PC-3 (cell line): ENCODE measurements at places on chromosomes 3 and 15.
A peak's percentile ranks its signal among the peaks of the same experiment; 100 is the strongest.

GRCh38 chr15:67358812-67359211 is 104.2 kb downstream of the IQCH start:
- DNase-seq, result no peak

GRCh38 chr3:58341376-58341775 is 8.7 kb downstream of the PXK start:
- DNase-seq, result peak; percentile 54

- no peak for DNase-seq
Observed at GRCh38 chr3:45075821-45076625, 49.9 kb downstream of the CLEC3B start.

- no peak for DNase-seq
Observed at GRCh38 chr15:70424937-70425411, 327.3 kb upstream of the TLE3 start.

GRCh38 chr15:51561271-51561670 is 61.3 kb downstream of the DMXL2 start:
- no peak for DNase-seq
